HT-29 (cell line): ENCODE measurements at places on chromosomes 5 and 9. TPM values are rescaled to one million over a fixed set of nuclear protein-coding genes. Genes with fewer than 3 reads are reported as not detected.
A peak's percentile ranks its signal among the peaks of the same experiment; 100 is the strongest.

Gene ENTREP1
- total RNA-seq, result not detected in 2 replicates

Gene GPBP1
- total RNA-seq, result 28.9 and 29.3 TPM in 2 replicates

Gene YTHDC2
- total RNA-seq, result 9.3 and 10.2 TPM in 2 replicates

DNA sequence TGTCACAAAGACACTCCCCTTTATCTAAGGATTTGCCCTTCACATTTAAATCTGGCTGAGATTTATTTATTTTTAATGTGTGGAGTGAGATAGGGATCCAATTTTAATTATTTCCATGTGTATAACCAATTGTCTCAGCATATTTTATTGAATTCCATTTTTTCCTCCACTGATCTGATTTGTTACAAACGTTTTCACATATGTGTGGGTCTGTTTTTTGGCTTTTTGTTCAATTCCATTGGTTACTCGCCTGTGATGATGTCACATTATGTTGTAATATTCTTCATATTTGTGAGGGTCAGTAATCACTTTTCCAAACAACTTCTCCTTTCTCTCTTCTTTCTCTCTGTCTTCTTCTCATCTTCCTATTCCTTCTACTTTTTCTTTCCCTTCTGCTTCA, 278.3 kb upstream of the RFX3 start:
- DNase-seq, result no peak

GRCh38 chr9:120711841-120712538, 2.3 kb downstream of the MEGF9 start:
- DNase-seq, result no peak

DNA sequence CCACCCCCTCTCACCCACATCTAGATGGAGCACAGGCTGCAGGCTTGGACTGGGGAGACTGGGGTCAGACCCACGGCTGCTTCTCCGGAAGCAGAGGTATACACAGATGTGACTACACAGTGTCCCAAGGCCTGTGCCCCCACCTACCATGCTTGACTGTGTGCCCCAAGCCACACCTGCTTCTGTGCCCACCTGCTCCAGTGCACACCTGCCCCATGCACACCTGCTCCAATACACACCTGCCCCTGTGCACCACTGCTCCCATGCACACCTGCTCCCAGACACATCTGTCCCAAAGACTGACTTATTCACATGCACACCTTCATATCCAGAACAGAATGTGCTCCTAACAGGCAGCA, 5.5 kb upstream of the COL5A1 start:
- no peak for DNase-seq

DNA sequence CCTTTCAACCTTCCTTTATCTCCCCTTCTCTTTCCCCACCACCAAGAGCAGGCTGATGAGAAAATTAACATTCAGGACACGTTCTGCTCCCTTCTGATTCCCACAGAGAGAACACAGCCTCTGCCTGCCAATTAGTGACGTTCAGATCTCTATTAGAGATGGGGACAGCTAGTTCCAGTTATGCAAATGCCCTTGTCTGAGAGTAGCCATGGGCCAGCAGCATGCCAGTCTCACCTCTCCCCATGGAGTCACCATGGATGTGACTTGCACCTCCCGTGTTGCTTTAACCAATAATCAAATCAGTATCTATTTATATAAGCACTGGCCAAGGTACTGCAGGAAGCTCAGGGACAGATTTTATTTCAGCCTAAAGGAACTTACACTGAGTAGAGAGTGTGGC, 61.3 kb downstream of the KCNIP1 start:
- DNase-seq, result no peak

DNA sequence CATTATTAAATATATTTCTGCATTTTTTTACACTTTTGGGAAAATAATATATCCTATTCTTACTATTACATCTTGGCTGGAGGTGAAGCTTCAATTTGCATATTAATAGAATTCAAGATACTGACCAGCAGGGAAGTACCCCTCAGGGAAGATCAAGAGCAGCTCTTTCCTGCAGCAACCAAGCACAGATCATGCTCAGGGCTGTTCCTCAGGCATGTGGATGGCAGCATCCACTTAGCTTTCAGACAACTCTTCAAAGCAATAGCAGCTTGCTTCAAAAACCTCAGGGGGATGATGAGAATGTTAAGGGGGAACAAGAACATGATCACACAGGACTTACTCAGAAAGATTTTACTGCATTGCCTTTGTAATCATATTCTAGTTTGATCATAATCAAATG, 731.8 kb downstream of the SEMA5A start:
- no peak for DNase-seq

- no peak for DNase-seq
Measured at GRCh38 chr5:65919773-65920172, 6.6 kb upstream of the ERBIN start.

DNA sequence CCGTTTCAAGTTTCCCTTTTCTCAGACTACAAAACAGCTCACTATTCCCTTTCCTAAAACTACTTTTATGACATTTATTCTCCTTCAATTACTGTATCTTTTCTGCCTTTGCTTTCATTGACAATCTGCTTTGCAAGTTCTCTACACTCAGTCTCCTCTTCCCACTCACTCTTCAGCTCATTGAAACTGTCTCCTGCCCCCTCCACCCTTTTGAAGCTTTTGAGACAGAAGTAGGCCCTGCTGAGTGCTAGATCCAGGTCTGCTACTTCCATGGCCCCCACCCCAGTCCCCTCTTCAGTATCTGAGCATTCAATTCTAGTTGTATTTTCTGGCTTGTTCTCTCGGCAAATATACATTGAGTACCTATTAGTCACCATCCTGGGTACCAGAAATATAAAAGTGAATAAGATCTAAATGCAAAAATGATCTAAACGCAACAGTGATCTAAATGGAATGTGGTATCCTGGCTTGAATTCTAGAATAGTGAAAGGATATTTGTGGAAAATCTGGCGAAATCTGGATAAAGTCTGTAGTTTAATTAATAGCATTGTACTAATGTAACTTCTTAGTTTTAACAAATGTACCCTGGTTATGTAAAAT, 58.4 kb downstream of the OR2K2 start:
- DNase-seq, result no peak

- DNase-seq, result no peak
Measured at GRCh38 chr5:102711525-102712385, 43.4 kb upstream of the PAM start.

DNA sequence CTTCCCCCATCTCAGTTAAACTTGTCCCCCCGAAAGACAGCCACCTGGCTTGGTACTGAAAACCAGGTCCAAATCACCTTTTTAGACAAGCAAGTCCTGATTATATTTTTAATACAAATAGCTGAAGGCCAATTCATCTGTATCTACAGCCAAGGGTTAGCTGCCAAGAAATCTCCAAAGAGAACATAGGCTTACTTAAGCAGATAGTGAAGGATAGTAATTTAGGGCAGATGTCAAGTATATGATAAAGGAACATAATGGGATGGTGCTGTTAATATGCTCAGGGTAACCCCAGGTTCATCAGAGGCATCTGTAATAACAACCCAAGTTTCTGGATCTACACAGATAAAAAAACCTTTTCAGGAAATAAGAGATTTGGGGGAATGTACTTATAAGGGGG, 133.0 kb downstream of the EBF1 start:
- DNase-seq, result no peak

DNA sequence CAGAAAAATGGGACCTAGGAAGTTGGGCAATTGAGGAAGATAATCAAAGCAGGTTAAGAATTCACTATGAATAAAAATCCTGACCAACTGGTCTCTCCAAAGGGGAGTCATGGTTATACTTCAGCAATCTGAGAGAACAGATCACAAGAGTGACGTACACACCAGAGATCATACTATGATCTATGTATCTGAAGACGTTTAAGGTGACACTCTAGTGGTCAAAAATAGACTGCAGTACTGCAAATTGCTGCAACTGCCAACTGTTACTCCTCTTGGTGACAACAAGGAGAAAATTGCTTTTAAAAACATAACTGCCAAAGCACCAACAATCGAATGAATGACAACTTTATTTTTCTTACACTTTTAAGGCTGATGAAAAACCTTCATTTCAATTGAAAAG, 4.9 kb downstream of the AK6 start:
- DNase-seq, result peak; percentile 39

- DNase-seq, result peak; percentile 77
Measured at GRCh38 chr9:27726244-27727081, 153.2 kb upstream of the C9orf72 start.

DNA sequence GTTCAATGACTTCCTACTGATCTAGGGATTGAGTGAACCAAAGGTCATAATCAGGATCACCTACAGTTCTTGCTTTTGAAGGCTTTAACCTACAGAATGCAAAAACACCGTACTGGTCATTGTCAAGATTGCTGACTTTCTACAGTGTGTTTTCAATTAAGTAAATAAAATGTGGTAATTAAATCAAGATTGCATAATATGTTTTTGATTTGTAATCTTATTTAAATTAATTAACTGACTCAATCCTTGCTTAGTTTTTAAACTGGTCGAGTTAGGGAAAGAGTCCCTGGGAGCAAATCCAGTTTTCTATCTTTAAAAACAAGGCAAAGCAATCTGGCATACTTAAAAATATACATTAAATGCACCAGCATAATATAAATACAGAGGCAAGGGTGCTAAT, 125.9 kb downstream of the NFIB start:
- no peak for DNase-seq

DNA sequence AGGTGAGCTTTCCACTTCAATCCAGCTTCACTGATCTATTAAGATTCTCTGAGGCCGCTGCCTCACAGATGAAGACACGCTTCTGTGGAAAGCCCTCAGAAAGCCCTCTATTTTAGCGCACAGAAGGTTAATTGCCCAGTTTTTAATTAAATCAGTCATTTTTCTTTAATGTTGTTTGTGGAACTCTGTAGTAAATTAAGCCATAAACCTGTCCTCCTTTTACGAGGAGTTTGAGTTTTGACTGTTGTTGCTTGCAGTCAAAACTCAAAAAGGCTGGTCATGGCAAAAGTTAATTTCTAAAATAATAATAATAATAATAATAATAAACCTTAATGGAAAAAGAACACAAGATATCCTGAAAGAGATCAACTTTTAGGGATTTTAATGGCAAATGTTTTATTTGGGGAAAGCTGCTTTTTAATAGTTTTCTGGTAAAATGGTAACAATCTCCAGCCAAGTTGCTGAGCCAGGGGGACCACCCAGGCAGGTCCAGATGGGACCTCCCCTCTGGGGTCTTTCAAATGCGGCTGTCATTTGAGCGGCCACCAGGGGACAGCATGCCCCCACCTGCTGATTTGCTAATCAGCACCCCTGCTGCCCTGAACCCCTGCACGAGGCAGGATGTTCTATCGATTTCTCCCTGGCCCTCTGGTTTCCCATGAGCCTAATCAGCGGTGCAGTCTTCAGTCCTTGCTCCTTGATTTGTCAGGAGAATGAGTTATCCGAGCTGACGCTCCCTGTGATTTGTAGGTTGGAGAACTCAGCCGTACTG, 247.2 kb downstream of the FSTL4 start:
- no peak for DNase-seq
